SK-MEL-5 (cell line): ENCODE measurements at places on chromosomes 13 and 19. TPM values are rescaled to one million over a fixed set of nuclear protein-coding genes. Genes with fewer than 3 reads are reported as not detected.

DNA sequence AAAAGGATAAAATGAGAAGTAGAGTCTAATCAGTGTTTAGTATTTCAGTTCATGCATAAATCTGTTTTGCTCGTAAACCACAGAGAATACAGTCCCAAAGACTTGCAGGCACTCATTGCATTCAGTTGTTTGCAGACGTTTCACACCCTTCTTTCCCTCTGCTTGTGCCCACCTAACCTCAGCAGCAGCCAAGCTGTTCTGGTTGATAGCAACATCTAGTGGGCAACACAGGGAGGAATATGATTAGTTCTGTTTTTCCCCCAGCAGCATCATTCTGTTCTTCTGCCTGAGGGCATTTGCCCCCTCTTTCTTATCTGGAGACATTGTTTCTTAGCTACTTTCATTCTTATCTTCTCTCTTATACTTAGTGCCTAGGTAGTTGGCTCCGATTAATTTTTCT, 135.6 kb downstream of the PAN3 start:
- DNase-seq = peak; percentile 30

DNA sequence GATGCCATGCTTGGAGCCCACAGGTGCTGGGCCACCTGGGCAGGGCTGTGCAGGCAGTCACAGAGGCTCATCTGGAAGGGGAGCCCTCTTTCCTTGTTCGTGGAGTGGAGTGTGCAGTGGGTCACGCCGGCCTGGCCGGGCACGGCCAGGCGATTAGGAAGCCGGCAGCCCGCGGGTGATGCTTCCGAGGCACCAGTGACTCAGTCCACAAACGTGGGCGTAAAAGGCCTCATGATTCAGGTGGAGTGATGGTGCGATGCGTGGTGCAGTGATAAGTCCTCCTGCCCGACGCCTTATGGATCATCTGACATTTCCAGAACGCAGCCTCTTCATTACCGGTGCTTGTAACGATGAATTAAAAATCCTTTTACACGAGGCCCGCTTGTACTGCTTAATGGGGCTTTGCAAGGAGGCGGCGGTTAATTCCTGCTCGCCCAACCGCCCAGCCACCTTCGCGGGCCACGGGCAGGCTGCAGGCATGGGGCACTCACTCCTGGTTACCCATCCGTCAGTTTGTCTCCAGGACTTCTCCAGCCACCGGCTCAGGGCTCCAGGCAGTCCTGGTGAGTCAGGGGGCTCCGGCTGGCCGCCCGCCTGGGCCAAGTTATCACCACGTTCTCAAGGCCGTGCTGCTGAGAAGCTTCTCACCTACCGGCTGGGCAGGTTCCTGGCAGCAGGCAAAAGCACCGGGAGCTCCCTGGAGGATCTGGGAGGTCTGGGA, 172.4 kb downstream of the KDM4B start:
- DNase-seq = no peak

- DNase-seq = peak; percentile 62
Observed at GRCh38 chr13:33057019-33057780, 41.0 kb downstream of the KL start.

DNA sequence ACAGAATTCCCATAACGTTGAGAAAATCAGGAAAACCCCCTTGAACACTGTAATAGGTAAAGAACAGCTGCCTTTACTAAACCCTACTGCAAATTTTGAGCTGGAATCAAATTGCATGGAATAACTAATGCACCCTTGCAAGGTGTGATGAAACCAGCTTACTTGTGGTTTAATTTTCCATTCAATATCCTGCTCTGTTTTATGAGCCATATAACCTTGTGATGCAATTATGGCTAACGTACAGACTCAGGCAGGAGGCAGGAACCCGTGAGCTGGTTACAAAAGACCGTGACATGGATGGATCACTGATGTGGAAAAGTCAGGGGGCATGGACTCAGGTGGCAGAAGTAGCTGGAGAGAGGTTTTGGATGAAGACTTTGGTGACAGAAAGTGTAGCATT, 438.6 kb downstream of the COG6 start:
- no peak for DNase-seq

GRCh38 chr19:16445238-16446107, 26.3 kb downstream of the EPS15L1 start:
- DNase-seq = no peak

CRX gene
- not detected in 2 replicates for total RNA-seq

CFAP97D2 gene
- total RNA-seq = not detected in 2 replicates

DNA sequence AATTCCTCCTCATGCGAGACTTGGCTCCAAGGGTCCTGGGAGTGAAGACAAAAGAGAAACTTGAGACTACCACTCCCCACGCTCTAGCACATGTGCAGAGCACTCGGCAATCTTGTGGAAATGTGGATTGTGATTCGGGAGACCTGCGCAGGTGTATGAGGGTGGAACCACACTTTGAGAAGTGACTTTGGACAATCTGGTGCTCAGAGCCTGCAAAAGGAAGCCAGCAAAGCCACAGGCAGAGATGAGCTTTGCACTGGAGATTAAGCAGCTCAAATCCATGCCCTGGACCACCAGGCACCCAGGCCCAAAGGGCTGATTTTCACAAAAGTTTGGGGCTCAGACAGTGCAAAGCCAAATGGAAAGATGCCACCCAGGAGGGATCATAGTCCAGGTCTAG, 162.5 kb upstream of the TSHZ3 start:
- no peak for DNase-seq

DNA sequence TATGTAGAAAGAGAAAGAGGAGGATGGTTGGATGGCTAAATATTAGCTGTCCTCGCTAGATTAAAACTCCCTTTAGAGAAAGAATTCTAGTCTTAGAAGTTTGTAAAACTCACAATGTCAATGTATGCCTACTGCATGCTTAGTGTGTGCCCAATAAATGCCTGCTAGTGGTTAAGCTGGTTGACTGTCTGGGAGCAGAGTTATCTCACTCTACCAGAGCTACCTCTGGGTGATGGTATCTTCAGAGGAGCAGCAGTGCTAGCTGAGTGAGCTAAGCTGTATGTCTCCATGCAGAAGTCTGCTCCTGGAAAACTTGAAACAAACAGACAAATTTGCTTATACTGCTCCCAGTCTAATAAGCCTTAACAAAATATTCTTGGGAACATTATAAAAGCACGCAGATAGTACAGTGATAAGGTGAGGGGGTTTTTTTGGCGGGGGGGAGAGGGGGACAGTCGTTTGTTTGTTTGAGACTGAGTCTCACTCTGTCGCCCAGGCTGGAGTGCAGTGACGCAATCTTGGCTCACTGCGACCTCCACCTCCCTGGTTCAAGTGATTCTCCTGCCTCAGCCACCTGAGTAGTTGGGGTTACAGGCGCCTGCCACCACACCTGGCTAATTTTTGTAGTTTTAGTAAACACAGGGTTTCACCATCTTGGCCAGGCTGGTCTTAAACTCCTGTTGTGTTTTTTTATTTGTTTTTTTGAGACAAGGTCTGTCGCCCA, 202.8 kb upstream of the TSC22D1 start:
- no peak for DNase-seq

- DNase-seq = peak; percentile 68
Observed at GRCh38 chr13:33109801-33110200, 93.6 kb downstream of the KL start.

GRCh38 chr13:30870049-30870884, 35.8 kb upstream of the MEDAG start:
- peak; percentile 71 for DNase-seq

DNA sequence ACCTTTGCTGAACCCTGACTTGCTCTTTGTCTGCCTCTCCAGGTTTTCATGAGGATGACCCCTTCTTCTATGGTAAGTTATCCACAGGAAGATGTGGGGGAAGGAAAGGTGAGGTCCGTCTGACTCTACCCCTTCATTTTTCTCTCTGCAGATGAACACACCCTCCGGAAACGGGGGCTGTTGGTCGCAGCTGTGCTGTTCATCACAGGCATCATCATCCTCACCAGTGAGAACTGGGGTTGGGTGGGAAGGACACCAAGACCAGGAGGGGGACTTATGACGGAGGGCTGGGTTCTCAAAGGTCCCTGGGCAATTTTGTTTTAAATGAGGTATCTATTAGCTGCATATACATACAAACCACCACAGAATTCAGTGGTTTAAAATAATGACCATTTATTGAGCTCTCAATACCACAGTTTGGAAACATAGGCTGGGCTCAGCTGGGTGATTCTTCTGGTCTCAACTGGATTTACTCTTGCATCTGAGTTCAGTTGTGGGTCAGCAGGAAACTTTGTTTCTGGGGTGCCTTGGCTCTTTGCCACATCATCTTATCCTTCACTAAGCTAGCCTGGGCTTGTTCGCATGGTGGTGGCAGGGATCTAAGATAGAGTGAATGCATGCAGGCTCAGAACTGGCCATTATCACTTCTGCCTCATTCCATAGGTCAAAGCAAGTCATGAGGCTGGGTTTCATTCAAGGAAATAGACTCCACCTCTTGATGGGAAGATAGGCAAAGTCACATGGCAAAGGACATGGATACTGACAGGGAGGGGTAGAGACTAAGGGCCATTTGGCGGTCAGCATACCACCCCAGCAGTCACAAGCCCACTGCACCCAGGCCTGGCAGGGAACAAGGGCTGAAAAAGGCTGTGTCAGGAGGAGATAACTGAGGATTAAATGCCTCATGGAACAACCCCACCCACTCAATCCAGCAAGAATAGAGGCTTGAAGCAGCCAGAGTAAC, 11.8 kb downstream of the FXYD5 start:
- no peak for DNase-seq

DNA sequence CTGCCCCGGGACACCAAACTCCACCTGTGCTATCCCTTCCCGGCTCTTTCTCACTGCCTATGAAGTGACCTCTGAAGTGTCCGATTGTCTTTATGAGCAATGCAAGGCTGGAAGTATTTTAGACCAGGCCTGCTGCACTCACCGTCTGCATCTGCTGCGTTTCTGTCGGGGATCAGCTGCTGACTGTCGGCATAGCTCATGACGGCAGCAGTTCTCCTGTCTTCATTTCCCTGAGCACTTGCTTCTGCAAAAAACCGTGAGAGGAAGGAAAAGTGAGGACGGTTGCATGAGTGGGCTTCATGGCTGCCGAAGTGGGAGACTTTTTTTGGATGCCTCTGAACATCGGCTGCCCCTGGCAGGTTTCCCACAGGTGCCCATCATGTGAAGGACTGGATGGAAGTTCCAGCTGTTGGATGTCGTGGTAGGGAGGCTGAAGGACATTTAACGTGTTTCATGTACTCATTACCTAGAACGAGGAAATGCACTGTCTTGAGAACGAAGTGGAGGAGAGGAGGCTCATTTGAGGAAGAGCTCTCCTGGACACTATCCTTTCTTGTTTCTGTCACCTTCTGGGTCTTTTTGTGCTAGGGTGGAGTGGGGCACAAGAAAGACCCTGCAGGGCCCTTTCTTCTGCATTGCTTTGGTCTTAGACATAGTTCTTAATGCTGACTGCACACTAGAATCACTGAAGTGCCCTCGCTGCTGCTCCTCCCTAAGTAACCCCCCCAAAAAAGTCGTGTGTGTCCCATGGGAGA, 94.7 kb downstream of the RNASEH2B start:
- DNase-seq = no peak

- no peak for DNase-seq
Observed at GRCh38 chr13:49865218-49865617, 70.9 kb downstream of the SPRYD7 start.

KLK4 gene
- total RNA-seq = 1.0 TPM in 1 of 2 replicates, not detected in the other

- DNase-seq = no peak
Observed at GRCh38 chr19:33216198-33216830, 9.3 kb downstream of the SLC7A10 start.

- peak; percentile 84 for DNase-seq
Observed at GRCh38 chr19:49676136-49676783, 811 bp upstream of the PRMT1 start.

ZNF569 gene
- 3.4 and 3.8 TPM in 2 replicates for total RNA-seq

DNA sequence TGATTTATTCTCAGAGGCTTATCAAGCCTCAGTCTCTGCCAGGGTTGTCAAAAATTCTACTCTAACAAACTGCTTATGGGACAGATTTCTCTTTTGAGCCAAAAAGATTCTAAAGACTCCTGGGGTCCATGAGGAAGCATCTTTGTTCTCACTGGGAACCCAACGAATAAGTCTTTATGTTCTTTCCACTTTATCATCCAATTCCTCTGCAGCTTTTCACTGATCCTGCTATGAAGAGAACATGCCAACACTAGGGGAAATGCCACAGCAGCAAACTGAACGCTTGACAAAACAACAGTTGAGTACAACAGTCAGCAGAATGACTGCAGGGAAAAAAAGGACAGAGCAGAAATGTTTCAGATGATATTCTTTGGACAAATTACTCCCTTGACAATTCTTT, 22.2 kb downstream of the DCLK1 start:
- DNase-seq = peak; percentile 34

DNA sequence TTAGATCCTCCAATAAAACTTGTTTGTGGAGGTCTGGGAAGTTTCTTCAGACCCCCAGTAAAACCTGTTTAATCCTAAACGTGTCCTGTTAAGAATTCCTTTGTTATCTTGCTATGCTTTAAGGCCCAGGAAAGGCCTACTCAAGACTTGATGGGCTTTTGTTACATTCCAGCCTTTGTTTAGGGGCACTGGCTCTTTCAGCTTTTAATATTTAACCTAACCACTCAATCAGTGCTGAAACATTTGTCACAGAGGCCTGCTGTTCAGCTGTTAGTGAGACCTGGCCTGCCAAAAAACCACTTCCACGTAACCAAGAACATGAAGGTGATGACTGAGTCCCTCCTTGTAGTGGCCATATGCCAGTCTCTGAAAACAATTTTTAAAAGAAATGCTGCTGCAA, 41.7 kb downstream of the PCDH17 start:
- no peak for DNase-seq

- no peak for DNase-seq
Observed at GRCh38 chr19:40445780-40446262, 1.7 kb upstream of the SERTAD3 start.

GRCh38 chr13:52899206-52899605, 50.8 kb upstream of the PCDH8 start:
- DNase-seq = no peak

DNA sequence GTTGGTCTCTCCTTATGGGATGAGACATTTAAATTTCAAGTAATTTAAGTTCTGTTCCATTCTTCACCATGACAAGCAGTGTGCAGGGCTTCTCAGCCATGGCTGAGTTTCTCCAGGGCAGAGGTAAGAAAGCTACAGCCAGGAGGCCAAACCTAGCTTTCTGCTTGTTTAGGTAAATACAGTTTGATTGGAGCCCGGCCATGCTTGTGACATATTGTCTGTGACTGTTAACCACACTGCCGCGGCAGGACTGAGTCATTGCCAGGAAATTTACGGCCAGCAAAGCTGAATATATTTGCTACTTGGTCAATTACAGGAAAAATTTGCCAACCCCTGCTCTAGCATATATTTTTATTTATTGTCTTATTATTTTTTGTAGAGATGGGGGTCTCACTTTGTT, 10.7 kb downstream of the NLRP8 start:
- no peak for DNase-seq

DNA sequence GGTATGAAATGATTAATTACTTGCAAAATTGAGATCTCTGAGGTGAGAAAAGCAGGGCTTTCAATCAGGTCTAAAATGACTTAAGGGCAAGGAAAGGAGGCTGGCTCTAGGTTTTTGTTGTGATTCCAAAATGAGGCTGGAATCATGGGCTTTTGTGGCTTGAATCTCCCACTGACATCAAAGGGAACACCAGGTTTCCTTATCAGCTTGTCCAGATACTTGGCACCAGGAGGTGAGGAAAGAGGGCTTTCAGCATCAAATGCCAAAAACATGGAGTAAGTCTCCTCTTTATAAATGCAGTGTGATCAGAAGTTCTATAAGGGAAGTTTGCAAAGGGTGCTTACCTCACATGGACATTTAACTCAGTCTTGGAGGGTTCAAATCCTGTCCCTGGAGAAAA, 402.3 kb downstream of the NDFIP2 start:
- DNase-seq = no peak
